ENCODE measurements at places on chromosomes 4 and X.
A peak's percentile ranks its signal among the peaks of the same experiment; 100 is the strongest.

DNA sequence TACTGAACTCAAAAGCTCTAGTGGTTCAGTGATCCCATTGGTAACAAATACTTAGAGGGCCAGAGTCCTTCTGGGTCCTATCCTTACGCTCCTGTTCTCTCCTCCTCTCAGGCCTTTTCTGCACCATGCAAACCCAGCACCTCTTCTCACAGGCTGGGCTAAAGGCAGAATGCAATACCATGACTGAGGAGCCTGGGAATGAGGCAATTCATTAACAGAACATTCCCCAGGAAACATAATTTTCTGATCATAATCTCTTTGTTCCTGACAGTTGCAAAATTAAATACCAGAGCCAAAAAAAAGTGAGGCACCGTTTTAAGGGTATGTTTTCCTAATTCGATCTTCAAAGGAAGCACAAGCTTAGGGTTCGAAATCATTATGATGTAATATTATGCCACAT, 9.0 kb downstream of the SORBS2 start:
- DNase-seq: no peak

DNA sequence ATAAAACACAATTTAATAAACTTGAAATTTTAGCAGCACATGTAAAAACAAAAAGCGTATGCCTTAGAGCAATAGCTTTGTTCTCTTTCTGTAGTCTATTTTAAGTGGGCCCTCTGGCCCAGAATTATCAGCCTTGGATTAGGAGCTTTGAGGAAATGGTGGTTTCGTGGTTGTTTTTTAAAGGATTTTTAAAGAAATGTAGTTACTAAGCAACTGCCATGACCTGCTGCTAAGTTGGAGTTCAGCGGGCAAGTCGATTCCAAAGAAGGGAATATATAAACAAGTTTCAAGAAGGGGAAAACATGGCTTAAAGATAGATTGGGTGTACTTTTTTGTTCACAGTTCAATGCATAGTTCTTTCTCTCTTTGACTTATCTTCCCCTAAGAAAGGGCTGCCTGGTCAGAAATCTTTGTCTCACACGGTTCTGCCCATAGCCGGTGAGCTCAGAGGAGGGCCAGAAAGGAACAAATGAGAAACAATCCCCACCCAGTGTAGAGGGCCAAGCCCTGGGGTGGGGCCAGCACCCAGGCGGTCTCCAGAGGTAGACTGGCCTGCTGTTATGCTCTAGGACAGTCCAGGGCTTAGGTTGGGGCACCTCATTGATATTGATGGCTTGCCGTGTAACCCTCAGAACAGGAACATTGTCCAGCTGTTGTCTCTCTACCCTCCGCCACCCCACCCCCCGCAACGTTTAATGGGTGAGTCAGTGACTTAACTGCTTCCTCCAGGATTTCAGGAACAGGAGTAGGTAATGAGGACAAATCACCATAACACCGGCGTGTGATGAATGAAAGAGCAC, 32.5 kb downstream of the DLG3 start:
- no peak for DNase-seq

DNA sequence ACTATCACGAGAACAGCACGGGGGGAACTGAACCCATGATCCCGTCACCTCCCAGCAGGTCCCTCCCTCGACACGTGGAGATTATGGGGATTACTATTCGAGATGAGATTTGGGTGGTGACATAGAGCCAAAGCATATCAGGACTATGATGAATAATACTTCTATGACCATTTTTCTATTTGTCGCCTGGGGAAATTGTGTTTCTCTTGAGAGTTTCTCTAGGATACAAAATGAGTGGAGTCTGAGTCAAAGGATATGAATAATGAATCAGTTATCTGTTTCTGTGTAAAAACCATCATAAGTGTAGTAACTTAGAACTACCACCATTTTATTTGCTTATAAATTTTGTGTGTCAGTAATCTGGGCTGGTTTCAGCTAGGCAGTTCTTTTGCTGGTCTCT, 533.0 kb upstream of the ARX start:
- DNase-seq: no peak

DNA sequence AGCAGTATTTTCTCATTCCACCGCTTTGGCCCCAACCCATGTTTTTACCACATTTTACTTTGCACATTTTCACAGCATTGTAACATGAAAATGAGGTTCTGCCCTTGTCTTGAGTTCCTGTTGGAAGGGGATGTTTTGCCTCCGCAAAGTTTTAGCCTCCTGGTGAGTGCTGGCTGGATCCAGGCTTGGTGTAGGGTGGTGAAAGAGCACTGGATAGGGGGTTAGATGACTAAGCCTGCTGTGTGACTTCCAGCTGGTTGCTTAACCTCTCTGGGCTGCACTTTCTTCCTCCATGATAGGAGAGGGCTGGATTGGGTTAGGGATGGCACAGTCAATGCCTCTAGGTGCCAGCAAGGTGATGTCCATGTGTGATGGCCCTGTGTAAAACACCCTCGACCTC, 28.9 kb downstream of the CYTL1 start:
- no peak for DNase-seq

GRCh38 chr4:181933471-181933870, 309.7 kb upstream of the TENM3 start:
- DNase-seq: no peak

DNA sequence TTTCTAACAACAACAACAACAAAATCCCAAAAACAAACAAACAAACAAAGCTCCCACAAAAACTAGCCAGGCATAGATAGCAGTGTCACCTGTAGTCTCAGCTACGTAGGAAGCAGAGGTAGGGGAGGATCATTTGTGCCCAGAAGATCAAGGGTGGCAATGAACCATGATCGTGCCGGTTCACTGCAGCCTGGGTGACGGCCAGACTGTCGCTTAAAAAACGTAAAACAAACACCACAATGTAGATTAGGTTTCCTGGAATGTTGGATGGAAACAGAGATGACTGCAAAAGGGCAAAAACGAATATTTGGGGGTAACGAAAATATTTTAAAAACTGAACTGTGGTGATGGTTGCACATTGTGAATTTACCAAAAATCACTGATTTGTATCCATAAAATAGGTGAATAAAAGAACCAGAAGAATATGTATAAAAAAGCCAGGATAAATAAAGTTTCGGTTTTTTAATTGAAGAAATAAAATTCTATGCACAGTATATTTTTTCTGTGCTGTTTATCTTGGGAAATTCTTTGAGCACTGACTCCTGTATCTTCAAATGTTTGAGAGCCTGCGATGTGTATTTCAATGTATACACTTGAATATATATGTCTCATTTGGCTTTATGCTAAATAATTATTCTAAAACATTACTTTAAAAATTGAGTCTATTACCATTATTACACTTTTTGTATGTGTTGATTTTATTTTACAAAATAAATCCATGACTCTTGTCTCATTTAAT, 1477.0 kb downstream of the PCDH7 start:
- no peak for DNase-seq

DNA sequence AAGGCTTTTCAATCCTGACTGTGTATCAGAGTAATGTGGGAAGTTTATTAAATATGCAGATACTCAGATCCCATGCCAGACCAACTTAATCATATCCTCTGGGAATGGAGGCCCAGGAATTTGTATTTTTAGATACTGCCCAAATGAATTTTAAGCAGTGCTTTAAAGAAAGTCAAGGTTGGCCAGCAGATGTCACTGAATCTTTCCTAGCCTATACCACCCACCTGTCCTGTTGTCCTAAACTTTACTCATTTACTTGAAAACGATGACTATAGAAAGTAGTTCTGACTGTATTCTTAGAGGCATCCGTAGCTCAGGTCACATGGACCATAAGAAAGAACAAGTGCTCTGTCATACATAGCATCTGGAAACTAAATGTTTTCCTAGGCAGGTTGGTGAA, 79.9 kb downstream of the AMOT start:
- no peak for DNase-seq

- peak; percentile 23 for DNase-seq
Measured at GRCh38 chr4:123415977-123416376, 19.4 kb downstream of the SPRY1 start.

DNA sequence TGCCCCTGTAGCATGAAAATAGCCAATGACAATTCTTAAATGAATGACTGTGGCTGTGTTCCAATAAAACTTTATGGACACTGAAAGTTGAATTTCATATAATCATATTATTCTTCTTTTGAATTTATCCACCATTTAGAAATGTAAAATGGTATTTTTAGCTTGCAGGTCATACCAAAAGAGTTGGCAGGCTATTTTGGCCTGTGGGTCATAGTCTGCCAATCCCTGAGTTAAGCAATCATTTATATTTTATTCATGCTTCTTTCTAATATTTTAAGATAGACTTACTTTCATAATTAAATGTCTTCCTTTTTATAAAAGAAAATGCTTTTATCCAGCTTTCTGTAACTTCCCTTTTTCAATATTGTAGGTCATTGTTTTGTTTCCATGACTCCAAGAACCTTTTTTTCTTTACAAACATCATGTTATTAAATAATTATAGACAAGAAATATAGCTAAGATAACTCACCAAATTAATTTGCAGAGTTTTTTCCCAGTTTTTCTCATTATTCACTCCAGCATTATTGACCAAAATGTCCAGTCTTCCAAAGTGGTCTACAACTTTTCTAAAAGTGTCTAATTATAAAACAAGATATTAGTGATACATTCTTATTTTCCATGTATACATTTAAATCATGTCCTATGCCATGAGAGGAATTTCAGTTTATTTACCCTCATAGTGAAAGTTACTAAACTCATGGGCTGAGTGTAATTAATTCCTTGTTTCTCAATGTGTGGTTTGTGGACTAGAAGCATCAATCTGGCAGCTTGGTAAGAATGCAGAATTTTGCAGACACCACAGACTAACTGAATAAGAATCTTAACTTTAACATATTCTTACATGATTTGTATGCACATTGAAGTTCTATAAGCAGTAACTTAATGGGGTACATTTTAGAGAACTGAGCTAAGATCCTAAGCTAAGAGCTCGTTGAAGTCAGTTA, 4.5 kb downstream of the HPGD start:
- DNase-seq: no peak

DNA sequence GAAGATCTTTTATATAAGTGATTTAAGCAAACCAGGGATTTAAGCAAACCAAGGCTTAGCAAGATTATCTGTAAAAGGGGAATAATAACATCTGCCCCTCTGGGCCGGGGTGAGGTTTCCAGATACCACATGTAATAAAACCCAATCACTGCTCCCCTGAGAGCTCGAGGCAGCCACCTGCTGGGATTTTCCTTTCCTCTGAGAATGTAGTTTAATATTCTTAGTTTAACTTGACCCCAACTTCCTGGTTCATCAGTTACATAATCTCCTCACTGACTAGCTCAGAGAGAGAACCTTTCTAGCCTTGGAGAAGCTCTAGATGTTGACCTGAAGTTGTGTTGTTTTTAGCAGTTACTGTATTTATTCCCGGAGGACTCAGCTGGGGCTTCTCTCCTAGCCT, 322.4 kb downstream of the ARHGAP10 start:
- DNase-seq: no peak

GRCh38 chrX:4710618-4711433, 997.4 kb upstream of the PRKX start:
- no peak for DNase-seq
